ENCODE measurements at places on chromosomes 11 and 22.

DNA sequence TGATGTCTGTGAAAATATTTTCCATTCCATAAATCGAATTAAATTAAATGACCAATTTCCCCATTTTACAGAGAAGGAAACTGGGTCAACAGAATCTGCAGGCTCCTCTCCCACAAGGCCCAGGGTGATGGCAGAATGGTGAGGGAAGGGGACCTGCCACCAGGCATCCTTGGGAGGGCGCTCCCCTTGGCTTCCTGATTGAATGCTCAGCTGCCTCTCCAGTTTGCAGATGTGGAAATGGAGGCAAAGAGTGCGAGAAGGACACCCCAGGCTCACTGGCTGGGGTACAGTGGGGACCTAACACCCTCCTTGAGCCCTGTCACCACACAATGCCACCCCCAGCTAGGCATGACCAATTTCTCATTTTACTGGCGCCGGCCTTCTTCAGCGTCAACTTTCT lies 28.5 kb upstream of the CSNK1E start:
- no peak for DNase-seq

DNA sequence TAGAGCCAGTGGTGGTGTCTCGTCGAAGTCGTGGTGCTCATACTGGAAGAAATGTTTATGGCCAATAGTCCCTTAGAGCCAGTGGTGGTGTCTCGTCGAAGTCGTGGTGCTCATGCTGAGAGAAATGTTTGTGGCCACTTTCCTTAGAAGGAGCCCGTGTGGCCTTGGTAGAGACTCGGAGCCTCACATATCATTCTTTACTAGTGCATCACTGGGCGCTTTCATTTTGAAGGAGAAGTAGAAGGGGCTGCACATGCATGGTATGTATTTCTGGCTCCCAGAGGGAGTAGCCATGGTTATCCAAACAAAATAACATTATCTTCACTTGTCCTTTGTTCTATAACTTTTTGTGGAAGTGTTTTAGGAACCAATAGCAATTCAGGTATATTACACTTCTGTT lies 69.5 kb downstream of the JAM3 start:
- no peak for DNase-seq

DNA sequence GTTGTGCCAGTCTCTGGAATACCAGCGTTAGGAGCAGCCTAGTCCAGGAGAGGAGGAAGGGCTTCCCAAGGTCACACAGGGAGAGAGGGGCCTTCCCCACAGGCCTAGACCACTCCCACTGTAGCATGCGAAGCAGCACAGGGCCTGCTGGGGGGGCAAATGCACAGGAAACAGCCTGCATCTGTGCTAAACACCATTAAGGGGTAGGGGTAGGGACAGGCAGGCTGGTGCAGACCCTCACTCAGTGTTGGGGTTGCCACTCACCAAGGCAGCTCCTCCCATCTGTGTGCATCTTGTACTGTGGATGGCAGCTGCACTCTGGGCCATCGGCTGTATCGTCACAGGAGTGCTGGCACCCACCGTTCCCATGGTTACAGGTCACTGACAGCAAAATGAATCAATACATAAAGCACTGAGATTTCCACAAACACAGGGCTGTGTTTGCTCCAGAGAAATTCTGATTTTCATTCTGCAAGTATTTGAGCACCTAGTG lies 24.9 kb downstream of the SCUBE2 start:
- DNase-seq: no peak

DNA sequence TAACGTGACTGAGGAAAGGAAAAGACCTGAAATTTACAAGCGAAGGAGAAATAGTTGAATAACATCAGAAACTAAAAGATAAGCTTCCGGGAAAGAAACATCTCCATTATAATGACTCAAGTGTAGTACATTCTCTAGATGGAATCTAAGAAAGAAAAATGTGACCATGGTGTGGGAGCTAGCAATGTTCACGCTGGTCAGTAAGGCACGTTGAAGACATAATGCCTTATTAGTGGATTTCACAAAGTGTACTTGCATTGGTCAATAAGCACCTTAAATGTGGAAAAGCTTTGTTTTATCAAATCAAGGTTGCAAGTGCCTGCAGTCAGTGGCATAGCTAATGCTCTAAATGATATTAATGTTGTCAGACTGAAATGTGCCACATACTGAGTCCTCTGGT lies 2.8 kb upstream of the LARGE1 start:
- DNase-seq: no peak

DNA sequence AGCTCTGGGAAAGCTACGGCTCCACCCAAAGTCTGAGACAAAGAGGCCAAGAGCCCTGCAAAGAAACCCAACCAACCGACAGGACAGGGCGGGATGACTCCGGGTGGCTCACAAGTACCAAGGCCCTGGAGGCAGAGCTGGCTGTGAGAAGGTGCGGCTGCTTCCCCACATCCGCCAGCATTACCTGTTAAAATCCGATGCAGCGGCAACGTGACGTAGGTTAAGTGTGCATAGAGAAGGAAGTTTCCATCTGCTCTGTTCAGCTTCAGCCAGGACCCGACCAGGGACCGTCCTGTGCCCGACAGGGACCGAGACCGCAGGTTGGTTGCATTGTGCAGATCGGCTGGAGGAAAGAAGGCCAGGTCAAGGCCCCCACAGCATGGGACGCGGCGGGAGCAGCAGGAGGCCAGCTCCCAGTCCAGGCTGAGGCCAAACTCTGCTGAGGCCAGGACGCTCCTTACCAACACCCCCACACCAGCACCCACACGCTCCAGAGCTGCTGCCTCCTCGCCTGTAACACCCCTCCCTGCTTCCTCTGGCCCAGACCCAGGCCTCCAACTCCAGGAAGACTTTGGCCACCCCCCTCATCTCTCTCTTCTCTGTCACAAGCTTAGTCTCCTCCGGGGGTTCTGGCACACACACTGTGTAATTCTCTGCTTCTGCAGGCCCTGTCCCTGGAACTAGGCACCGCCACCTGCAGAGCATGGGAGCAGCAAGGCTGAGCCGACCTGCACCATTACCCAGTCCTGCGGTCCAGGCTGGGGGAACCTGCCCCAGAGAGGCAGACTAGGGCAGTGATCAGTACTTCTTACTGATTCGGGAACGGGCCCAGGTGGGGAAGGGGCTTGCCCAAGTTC lies 34.1 kb downstream of the NUP50 start:
- no peak for DNase-seq

GRCh38 chr11:79461144-79461543 lies 20.3 kb upstream of the TENM4 start:
- DNase-seq: peak; percentile 71

- DNase-seq: no peak
Measured at GRCh38 chr22:24977370-24978221, 25.1 kb downstream of the KIAA1671 start.

- DNase-seq: no peak
Measured at GRCh38 chr22:41846268-41846987, 13.5 kb downstream of the SREBF2 start.

GRCh38 chr11:65648997-65649493 lies 11.1 kb downstream of the SIPA1 start:
- DNase-seq: no peak

DNA sequence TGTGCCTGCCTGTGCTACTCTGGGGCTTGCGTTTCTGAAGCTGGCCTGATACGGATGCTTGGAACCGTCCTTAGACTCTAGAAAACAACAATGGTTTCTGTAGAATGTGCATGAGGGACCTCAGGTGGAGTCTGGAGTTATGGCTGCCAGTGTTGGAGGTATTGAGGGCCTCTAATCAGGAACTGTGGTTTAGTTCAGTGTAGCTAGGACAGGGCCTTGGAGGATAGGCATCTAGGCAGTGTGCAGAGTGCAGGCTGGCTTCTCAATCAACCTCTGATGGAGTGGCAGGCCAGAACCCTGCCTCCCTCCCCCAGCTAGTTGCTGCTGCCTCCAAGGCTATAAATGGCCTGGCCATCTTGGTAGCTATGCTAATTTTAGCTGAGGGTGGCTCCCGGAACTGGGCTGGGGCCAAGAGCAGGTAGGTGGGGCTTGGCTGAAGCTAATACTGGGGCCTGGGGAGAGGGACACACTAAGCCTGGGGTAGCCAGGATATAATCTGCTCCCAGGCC lies 4.0 kb downstream of the STIM1 start:
- DNase-seq: no peak

GRCh38 chr22:38267086-38267485 lies 5.7 kb downstream of the TMEM184B start:
- DNase-seq: peak; percentile 76

DNA sequence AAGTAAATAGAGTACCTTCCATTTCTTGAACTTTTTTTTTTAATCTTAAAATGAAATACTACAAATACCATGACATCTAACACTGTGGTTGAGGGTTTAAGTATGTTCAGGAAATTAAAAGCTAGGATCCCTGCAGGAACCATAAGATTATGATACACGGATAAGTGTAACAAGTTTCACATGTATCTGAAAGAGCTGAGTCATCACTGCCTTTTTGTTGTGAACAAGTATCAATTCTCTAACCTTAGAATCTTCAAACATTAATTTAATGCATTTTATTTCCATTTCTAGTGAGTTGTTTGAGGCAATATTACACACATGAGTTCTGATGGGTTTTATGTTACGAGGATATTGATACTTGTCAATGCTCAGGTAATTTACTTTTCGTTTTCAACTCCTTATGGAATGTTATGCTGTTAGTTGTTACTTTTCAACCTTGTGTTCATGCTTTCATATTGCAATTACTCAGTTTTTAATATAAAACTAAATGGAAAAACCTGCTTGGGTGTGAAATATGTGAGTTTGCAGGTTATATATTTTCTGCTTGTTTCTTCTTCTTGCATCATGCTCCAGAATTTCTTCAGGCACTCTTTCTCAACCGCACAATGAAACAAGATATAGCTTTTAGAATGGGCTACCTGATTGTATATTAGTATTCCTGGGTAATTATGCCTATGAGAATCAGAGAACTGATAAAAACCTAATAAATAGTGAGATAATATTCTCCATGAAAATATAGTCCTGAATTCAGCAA lies 361.3 kb upstream of the MTNR1B start:
- DNase-seq: no peak

DNA sequence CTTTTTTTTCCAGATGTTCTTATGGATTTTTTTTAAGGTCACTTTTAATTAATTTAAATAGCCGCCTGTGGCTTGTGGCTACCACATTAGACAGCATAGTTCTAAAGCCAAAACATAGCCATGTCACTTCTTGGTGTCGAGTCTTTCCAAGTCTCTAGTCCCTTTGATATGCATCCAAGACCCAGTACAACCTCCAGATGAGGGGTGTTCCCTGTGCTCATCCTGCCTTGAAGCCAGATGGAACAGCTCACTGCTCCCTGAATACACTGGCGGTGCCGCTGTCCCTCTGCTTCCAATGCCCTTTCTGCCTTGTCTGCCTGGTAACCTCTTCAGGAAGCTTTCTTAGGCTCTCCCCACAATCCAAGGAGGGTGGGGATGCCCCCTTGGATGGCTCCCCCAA lies 338.0 kb downstream of the TENM4 start:
- DNase-seq: no peak

DNA sequence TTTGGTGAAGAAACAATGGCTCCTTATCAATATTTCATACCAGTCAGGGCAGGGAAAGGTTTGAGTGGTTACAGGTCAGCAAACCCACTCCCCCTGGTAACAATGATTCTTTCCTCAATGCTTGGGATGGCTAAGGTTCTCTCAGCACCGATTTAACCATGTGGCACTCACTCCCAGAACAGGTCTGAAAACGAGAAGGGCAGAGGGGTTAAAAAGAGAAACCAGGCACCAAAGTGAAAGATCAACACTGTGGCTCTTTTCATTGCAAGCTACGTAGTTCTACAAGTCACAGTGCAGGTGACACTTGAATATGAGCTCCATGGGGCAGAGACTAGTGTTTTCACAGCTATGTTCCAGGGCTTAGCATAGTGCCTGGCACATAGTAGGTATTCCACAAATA lies 132.4 kb downstream of the PLEKHA7 start:
- no peak for DNase-seq

DNA sequence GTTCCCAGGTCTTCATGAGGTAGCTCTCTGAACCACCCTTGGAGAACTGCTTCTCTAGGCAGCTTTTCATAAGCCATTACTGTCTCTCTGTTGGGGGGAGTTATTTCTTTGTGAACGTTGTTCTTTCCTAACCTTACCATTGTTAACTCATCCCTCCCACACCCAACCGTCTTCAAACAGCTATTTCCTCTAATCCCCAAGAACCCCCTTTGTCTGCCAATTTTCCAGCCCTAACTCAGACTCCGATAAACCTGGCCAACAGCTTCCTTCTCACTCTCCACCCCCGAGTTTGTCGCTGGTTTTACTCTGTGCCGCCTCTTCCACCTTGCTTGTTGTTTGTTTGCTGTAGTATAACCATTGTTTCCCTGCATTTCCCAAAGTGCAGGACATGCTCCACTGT lies 131.5 kb downstream of the CCDC34 start:
- DNase-seq: no peak

- peak; percentile 31 for DNase-seq
Measured at GRCh38 chr22:20117633-20118299, 740 bp upstream of the TRMT2A start.

DNA sequence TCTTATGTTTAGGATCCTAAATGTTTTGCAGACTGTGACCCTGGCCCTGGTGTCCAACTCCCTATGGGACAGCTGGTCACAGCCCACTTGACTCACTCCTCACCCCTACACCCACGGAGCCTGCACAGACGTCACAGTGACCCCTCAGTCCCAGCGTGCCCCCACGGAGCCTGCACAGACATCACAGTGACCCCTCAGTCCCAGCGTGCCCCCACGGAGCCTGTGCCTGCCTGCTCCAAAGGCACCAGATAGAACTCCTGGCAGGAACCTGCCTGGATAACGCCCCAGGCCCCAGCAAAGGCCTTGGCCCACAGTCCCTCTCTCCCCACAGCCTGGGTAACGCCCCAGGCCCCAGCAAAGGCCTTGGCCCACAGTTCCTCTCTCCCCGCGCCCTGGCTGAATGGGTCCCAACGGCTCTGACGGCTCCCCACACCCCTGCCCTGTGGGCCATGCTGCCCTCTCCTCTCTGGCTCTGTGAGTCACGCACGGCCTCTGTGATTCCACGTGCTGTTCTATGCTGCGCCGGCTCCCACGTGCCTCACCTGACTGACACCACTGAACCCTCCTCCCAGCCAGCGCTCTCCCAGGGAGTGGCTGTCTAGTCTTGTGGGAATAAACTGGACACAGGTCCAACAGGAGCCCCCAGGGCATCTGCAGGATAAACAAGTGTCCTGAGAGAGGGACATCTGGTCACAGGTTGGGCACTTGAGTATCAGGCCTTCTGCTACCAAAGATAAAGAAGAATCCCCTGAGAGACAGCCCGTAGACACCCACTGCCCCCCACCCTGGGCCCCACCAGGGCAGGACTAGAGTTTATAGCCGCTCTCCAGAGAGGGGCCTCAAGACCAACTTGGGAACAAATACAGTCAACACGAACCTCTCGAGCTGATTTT lies 250.3 kb downstream of the BRD1 start:
- no peak for DNase-seq

- no peak for DNase-seq
Measured at GRCh38 chr22:42328130-42328783, 57.8 kb upstream of the TCF20 start.

DNA sequence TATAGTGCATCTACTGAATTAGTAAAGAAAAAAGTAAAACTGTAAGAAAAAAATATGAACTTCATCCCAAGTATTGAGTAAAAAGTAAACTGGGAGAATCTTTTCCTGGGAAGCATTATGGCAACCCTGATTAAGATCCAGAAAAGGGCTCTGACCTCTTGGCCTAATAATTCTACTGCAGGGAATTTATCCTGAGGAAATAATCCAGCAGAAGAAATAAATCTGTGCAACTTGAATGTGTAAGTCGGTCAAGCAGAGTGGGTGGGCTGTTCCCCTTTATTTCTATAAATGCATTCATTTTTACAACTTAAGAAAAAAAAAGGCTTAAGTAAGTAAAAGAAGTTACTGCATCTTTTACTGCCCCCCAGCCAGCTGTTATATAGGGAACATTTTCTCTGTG lies 111.2 kb upstream of the PARVA start:
- DNase-seq: no peak
